NCI-H460 (cell line): ENCODE measurements at places on chromosomes 5 and 9.

DNA sequence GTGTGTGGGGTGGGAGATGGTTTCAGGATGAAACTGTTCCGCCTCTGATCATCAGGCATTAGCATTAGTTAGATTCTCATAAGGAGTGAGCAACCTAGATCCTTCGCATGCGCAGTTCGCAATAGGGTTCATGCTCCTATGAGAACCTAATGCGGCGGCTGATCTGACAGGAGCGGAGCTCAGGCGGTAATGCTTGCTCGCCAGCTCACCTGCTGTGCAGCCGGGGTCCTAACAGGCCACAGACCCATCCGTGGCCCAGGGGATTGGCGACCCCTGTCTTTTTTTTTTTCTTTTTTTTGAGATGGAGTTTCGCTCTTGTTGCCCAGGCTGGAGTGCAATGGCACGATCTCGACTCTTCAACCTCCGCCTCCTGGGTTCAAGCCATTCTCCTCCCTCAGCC is 119.1 kb downstream of the KCNIP1 start:
- no peak for DNase-seq

DNA sequence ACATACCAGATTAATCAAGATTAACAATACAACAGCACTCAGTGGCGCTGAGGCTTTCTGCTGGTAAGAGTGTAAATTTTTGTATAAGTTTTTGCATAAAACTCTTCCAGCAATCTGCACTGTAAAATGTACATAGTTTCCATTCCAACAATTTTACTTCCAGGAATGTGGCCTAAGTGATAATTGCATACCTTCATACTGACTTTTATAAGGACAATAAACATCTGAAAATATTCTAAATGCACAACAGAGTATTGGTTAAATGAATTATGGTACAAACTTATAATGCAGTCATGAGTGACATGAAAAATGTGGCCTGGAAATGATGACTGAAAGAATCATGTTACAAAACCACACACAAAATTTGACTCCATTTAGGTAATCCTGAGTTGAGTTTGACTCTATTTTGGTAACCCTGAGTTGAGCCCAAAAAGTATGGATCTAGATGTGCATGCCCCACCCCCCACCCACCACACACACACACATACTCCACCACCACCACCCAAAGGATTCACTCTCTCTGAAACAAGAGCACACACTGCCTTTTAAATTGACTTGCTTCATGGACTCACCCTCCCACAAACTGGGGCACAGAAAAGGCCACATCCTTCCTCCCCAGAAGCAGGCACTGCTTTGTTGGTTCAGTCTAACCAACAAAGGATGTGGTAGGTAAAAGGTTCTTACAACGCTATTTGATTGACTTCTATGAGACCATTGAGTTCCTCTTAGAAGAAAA is 137.6 kb downstream of the SUSD1 start:
- DNase-seq, result no peak

DNA sequence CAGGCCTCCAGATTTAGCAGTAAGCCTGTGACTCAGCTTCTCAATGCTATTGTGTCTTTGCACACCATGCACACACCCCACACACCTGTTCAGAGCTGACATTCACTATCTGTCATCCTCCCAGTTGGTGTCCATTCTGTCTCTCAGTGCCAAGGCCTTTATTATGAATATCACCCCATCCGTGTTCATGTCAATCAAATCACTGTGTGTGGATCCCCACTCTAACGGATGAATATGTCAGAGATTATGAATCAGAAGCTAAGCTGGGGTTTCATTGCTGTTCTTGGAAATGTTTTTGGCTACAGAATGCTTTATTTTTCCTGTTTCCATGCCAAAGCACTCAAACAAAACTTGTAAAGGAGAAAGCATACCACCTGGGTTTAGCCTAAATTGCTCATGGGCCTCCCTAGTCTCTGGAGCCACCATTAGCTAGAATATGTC is 9.4 kb upstream of the MAMDC2 start:
- DNase-seq, result no peak

- no peak for DNase-seq
Measured at GRCh38 chr5:90606539-90606938, 47.9 kb downstream of the ADGRV1 start.

DNA sequence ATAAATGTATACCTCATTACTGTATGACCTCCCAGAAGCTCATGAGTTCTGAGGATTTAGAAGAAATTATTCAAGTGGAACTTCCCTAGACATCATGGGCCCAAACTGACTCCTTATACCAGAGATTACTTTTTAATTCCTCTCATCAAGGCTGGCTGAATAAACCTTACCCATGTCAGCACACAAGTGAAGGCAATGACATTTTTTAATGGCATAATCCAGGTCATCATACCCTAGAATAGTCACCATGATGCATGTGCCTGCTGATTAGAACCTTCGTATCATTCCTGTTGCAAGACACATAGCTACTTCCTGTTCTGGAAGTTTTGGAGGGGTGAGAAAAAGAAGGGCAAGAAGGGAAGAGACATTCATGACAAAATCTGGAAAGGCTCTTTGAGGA is 49.8 kb upstream of the IFNK start:
- DNase-seq, result no peak

DNA sequence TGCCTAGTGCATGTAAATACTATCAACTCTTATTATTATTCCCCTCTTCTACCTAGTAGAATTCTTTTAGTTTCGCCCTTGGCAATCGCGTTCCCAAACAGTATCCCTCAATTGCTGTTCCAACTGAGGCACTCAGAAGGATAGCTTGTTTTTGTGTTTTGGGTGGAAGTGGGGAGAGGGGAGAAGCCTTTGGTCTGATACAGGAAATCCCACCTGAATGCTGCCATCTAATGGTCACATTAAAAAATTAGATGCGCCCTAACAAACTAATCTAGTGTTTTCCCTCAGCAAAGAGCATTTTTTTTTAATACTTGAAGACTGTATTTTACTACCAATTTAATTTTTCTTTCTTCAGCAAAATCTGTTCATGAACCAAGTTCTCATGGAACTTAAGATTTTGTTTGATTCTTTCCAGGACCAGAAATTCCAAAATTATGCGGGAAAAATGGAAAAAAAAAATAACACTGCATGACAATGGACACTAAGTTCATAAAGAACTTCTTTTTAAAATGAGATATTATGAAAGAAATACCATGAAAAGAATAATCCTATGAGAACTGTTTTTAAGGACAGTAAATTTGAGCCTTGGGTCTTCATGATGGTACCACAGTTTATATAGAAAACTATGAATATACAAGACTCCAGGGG is 22.2 kb upstream of the GLDC start:
- peak; percentile 40 for DNase-seq

- no peak for DNase-seq
Measured at GRCh38 chr5:62594364-62594984, 15.9 kb downstream of the LRRC70 start.

- no peak for DNase-seq
Measured at GRCh38 chr9:136255896-136256890, 10.6 kb upstream of the QSOX2 start.

- no peak for DNase-seq
Measured at GRCh38 chr9:137297966-137298365, 4.1 kb downstream of the NRARP start.

- DNase-seq, result no peak
Measured at GRCh38 chr9:93260263-93261066, 76.5 kb downstream of the WNK2 start.

DNA sequence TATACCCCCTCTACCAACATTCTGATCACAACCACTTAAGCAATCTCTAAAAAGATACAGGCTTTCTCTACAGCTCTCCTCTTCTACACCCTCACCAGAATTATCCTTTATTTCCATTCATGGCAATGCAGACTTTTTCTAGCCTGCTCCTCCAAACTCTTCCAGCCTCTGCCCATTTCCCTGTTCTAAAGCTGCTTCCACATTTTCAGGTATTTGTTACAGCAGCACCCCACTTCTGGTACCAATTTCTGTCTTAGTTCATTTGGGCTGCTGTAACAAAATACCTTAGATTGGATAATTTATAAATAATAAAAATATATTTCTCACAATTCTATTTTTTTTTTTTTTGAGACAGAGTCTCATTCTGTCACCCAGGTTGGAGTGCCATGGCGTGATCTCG is 53.0 kb upstream of the DNAH5 start:
- no peak for DNase-seq

GRCh38 chr5:157608972-157609565 is 33.5 kb upstream of the ADAM19 start:
- no peak for DNase-seq

DNA sequence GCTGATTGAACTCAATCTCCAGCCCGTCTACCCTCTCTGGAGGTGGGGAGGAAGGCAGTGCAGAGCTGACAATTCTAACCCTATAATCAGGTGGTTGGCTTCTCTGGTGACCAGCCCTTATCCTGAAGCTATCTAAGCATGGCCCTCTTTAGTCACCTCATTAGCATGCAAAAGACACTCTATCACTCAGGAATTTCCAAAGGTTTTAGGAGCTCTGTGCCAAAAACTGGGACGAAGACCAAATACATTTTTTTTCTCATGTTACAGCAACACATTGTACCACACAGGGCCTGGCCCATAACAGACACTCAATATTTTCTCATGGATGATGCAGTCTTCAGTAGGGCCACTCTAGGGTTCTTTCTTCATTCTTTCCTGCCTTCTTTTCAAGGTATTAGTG is 118.8 kb upstream of the VLDLR start:
- DNase-seq, result no peak

- DNase-seq, result no peak
Measured at GRCh38 chr5:77066823-77067442, 20.2 kb downstream of the ZBED3 start.

GRCh38 chr5:179375831-179376365 is 30.6 kb upstream of the ADAMTS2 start:
- no peak for DNase-seq

DNA sequence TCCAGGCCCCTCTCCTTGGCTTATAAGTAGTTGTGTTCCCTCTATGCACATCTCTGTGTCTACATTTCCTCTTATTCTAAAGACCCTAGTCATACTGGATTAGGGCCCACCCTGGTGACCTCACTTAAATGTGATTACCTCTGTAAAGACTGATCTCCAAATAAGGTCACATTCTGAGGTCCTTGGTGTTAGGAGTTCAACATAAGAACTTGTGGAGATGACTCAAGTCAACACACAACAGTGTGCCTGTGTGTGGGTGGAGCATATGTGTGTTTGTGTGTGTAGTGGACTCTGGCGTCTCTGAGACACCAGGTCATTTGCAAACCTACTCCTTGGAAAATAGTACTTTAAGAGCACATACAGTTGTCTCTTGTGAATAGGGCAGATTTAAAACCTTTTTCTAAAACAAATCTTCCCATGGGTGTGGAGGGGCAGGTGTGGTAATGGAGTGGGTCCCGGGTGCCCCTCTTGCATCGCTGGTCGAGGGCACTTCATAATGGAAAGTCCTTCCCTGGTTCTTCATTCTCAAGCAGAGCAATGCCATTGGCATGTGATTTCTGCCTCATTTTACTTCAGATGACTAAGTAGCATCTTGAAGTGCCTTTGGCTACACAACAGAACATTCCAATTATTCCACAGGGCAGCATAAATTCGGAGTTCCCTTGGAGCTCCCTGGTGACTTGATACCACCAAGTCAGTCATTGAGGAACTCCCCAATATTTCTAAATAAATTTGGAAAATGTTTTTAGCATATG is 84.4 kb downstream of the C9orf152 start:
- no peak for DNase-seq

DNA sequence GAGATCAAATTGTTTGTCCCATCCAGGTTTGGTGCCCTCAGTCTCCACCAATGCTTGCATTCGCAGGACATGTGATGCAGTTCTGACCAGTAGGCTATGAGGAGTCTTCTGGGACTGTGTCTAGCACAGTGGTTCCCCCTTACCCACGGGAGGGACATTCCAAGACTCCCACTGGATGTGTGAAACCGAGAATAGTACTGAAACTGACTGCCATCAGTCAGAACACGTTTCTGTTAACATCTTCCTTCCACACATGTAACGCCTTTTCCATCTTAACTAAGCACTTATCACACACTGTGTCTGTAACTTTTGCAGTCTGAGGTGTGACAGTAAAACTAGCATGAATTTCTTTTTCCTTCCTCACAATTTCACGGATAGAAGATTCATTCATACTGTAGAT is 74.7 kb downstream of the PTTG1 start:
- DNase-seq, result no peak

DNA sequence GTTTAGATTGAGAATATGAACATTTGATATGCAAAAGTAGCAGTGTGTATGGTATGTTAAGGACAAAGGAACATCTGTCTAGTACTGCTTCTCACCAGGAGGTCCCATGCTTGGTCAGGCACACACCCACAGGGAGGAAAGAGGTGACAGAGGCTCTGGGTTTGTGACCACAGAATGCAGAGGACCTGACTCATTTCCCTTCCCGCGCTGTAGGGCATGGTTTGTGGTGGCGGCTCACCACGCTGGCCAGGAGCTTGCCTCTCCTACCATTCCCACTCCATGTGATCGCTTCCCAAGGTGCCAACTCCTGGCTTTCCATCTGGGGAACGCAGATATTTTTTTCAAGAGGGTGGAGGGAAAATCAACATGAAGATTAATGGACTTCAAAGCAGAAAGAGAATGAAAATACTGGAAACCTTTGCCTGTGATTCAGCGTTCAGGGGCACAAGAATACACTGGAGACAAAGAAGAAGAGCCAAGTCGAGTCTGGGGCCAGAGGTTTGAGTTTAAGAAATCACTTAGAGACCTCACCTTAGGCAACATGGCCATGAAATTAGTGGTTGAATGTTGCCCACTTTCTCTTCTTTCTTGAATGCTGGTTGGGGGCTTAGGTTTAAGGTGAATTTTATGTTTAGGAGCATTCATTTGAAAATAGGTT is 477.8 kb downstream of the CCDC171 start:
- DNase-seq, result no peak

DNA sequence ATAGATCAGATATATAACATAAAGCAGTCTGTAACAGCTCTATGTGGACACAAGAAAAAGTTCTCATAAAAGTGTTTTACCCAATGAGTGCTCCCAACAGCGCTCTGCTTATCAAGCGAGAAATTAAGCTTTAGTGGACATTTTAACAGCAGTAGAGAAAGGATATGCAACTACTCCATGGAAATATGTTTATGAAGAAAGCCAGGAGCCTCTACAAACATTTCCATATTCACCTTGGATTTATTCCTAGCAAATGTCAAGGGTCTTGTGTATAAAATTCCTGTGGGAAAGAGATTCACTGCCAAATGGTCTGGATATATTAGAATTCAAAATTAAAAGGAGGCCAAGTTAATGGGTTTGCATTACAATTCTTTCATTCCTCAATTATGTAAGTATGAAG is 66.5 kb downstream of the DTWD2 start:
- DNase-seq, result no peak
